ENCODE measurements at places on chromosomes 12 and 14.

GRCh38 chr12:89180496-89180895 lies 171.8 kb downstream of the DUSP6 start:
- no peak for DNase-seq

DNA sequence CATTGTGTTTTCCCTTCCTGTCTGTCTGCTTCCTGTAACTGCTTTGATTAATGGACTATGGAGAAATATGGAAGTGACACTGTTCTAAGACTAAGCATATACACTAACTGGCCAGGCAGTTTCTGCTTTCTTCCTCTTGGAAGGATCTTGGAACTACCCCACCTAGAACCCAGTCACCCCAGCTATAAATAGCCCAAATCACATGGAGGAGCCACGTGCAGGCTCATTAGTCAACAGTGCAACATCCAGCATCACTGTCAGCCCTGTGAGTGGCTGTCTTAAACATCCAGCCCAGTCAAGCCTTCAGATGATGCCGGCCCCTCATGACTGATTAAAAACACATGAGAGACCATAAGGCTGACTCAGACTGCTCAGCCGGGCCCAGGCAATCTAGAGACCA lies 39.2 kb downstream of the BCAT1 start:
- no peak for DNase-seq

- peak; percentile 65 for DNase-seq
Observed at GRCh38 chr12:48817873-48818830, at the start of gene CACNB3. CACNB3 (plus strand) TSS chr12:48818496; CDS start chr12:48818930, 434 bp downstream.

DNA sequence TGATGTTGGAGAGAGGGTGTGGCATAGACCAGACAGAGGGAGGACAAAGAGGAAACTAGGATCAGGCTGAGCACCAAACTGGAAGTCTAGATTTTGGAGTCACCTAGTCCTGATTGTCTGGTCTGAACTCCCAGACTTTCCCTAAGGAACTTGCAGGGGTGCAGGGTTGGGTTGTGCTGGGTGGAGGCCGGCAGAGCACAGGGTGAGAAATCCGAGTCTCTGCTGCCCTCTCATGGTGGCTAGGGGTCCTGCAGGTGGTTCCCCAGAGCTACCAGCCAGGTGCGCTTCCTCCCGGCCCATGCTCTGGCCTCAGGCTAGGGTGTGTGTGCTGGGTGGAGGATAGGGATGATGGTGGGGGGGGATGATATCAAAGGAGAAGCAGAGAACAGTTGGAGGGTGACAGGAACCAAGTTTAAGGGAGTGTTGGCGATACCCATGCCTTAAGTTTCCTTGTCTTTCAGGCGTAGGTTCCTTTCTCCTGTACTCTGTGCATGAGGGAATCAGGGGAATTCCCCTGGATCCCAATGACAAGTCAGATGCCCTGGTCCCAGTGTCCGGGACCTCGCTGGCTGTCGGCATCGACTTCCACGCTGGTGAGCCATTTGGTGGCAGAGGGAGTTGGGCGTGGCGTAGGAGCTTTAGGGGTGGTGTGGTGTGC lies 33.5 kb upstream of the NXPH4 start:
- DNase-seq, result peak; percentile 69

DNA sequence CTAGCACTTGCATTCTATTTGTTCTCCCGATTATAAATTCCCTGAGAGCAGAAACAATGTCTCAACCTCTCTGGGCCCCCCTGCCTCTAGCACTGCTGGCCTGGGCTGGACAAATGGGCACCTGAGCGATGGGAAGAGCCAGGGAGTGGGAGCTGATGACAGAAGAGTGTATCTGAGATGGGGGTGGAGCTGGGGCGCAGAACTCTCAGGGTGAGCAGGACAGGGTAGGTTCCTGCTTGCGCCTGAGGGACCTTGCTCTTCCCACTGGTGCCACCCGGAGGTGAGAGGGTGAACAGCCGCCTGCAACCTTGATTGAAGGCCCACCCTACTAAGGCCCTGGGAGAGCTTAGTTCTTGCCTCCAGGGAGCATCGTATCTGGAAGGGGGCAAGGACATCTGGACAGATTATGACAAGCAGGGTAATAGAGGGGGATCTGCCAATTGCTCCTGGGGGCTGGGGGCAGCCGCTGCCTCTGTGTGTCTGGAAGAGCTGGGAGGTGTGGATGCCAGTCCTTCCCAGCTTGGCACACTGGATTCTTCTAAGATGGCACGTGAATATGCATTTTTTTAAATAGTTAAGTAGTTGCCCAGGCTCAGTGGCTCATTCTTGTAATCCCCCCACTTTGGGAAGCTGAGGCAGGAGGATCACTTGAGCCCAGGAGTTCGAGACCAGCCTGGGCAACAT lies 43.0 kb upstream of the TSPAN9 start:
- DNase-seq, result peak; percentile 77

GRCh38 chr14:73753124-73753886 lies 39.1 kb upstream of the PNMA1 start:
- no peak for DNase-seq

DNA sequence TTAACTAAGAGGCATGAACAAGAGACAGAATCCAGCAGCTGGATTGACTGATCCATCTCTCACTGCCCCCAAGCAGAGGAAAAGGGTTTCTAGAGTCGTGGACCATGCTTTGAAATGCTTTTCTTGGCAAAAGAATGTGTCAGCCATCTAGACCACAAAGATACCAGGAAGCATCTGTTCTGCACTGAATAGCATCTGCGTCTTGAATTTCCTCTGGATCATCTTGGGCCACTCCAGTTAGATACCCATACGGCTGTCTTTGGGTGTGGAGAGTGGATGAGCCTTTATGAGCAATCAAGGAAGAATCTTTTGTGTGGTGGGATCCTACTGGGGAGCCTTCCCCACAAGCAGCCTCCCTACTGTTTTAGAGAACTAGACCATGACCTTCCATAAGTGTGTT lies 16.0 kb upstream of the RFX4 start:
- no peak for DNase-seq

DNA sequence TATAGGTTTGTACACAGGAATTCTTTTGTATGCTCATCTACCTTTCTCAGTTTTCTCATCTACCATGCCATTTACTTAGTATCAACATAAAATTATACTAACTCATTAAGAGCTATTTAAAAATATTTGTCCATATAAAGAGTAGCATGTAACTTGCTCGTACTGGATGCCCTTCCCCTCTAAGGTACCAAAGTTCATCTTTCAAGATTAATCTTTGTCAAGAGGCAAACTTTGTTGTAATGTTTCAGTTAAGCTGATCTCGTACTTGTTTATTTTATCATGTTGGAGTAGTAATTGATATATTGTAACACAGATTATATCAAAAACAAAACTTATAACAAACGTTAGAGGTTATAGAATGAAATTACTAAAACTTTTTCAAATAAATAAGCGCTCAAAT lies 128.5 kb downstream of the PIK3C2G start:
- DNase-seq, result no peak

GRCh38 chr12:26704214-26704613 lies 128.8 kb downstream of the ITPR2 start:
- DNase-seq, result no peak

DNA sequence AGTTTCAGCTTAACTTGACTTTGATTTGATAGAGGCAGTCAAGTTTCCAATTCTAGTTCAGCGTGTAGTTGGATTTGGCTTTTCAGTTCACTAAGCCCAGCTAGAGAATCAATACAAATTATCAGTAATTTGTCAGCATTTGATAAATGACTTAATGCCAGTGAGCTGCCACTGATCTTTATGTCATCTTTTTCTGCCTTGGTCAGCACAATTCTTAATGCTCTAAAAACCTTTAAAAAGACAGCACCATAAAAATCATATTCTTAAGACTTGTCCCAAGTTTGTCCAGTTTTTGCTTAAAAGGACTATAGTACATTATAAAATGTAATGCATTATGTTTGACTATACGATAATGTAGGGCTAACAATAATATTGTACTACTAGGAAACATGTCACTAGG lies 920.5 kb downstream of the LRFN5 start:
- DNase-seq, result no peak

- no peak for DNase-seq
Observed at GRCh38 chr14:77509366-77509765, 10.8 kb upstream of the ISM2 start.

- peak; percentile 89 for DNase-seq
Observed at GRCh38 chr12:2795291-2796186, 769 bp downstream of the FKBP4 start.

- no peak for DNase-seq
Observed at GRCh38 chr12:89731089-89731488, 22.5 kb upstream of the ATP2B1 start.

- no peak for DNase-seq
Observed at GRCh38 chr12:19490908-19491307, 51.6 kb downstream of the AEBP2 start.

DNA sequence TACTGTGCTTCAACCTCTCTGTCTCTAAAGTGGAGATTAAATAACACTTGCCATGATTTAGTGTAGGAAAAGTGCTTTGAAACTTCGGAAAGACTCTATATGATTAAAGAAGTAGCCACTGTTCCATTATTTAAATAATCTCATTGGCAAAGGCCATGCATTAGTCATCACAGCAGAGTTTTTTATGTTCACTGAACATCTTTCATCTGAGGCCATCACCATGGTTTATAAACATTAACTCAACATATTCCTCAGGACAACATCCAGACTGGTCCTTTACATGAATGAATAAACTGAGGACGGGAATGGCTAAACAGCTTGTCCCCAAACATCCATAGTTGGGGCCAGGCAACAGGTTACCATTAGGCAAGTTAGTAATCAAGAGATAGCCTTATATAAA lies 124.6 kb upstream of the FRMD6 start:
- no peak for DNase-seq

DNA sequence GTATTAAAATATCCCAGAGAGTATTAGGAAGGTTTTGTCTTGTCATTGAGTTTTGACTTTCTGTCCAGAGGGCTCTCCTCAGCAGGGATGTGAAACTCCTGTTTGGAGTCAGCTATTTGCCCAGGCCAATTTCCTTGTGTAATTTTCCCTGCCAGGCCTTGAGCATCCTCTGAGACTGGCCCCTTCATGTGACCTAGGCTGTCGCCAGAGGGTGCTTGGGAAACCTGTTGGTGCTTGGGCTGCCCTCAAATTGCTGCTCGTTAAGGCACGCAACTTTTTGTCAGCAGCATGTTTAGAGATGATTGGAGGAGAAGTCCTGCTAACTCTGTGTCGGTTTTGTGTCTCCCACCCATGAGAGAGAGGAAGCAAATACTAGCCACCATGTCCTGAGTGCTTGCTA lies 39.1 kb downstream of the IQSEC3 start:
- no peak for DNase-seq

DNA sequence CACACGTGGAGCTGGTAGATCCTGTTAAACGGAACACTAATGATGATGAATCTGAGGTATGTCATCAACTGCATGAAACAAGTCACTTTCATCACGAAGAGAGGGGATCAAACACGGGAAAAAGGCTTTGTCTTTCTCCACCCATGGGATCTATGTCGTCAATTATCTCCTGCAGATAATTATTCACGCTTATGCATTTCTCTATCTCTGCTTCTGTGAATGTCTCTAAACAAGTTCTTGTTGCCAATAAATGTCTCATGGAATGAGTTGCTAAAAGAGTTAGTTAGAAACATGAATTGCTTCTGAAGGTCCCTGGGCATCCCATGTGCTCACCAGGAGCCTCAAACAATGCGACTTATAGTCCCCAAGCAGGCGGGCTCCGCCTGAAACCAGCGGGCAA lies 1228.2 kb upstream of the TMEM132C start:
- DNase-seq, result no peak

- DNase-seq, result no peak
Observed at GRCh38 chr12:13293096-13293495, 96.6 kb downstream of the EMP1 start.

DNA sequence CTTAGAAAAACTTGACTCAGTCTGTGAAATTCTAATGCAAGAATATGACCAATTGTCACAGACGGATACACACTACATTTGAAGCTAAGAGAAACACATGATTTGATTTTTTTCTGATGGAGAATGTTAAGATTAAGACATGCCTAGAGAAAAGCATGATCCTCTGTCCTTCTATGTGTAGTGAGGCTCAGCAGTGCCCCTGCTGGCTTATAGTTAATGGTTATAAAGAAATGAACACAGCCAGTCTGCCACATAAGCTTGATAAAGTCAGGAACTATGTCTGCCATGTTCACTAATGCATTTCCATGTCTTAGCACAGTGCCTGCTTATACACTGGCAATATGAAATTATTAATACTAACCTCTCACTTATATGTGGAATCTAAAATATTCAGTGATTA lies 168.1 kb upstream of the DAAM1 start:
- no peak for DNase-seq

Measured in Ammon's horn (tissue), 1 donor.